Brain (organoid and tissue), 16 donors: ENCODE measurements at places on chromosomes 1 and 21.

DNA sequence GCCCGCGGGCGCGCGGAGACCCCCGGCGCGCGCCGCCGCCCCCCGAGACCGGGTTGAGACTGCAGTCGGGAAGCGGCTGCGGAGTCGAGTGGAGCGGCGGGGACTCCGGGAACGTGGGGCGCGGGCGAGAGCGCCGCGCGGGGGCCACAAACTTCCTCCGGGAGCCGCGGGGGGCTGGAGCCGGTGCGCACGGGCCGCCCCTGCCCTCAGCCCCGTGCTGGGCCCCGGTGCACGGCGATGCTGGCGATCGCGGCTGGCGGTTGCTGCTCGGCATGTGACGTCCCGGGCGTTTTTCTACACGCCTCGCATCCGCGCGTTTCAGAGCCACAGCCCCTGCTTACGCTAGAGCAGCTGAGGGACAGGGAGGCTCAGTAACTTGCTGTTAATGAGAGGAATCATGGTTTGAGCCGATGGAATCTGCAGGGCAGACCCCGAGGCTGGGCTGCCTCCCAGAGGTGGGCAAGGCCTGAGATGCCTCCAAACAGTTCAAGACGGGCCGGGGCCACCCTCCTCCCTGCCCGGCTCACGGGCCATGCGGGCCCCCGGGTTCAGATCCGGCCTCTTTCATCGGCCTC lies 520 bp downstream of the TMEM201 start:
- DNase-seq: peak; percentile 64

GRCh38 chr1:213327017-213327667 lies 276.1 kb downstream of the RPS6KC1 start:
- peak; percentile 49 for DNase-seq

DNA sequence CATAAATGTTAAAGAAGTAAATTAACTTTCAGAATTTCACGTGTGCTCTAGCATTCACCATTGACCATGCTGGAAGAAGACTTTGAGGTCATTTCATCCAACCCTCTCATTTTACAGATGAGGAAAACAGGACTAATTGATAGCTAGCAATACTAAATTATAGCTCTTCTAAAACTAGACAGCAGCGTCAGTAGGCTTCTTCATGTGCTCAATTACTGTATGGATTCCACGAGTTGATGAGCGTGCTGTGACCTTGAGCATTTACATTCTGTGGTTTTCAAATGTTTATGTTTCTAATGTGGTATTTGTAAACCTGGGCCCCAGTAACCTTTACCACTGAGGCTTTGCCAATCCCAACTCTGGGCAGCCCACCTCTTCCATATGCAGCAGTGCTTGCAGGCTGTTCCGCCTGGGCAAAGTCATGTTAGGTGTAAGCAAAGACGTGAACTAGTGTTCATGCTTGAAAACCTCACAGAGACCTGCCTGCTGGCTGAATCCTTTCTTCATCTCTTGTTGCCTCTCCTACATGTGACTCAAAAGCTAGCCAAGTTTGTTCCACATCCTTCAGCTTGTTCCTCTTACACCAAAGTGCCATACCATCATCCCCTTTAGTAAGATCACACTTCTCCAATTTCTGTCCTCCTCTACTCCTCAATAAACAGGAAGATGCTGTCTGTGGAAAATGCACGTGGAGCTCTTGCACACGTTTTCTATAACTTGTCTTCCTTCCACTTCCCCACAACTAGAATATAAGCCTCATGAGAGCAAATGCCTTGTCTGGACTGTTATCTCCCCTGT lies 17.2 kb downstream of the KCNJ15 start:
- DNase-seq: no peak

- DNase-seq: no peak
Observed at GRCh38 chr1:80673935-80674597, 1126.7 kb upstream of the ADGRL2 start.

GRCh38 chr1:61808968-61809367 lies 66.7 kb downstream of the PATJ start:
- peak; percentile 1 for DNase-seq

DNA sequence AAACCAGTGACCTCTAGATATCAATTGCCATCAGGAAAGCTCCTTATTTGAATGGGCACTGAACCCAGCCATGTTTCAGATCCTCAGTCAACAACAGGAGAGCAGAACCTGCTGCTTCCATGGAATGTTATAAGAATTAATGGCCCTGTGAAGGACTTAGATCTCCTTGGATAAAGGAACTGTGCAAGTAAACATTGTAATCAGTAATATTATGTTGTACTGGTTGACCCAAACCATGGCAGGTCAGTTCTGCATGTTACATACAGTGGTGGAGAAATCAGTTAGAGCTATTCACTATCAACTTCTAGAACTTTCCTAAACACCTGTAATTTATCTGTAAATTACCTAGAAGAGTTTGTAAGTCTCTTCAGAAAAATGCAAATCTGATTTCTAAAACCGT lies 11.2 kb upstream of the CLDN8 start:
- no peak for DNase-seq
